ENCODE measurements at places on chromosomes 6 and 20. TPM values are rescaled to one million over a fixed set of nuclear protein-coding genes. Genes with fewer than 3 reads are reported as not detected.

GRCh38 chr6:17250237-17250636 lies 30.9 kb upstream of the RBM24 start:
- no peak for DNase-seq

- DNase-seq: peak; percentile 32
Measured at GRCh38 chr6:27505209-27506027, 32.5 kb upstream of the ZNF184 start.

The FNDC11 gene
- total RNA-seq: not detected

GRCh38 chr6:90068703-90069523 lies 174.6 kb downstream of the GJA10 start:
- DNase-seq: no peak

GRCh38 chr6:15259766-15260098 lies 13.9 kb downstream of the JARID2 start:
- DNase-seq: no peak

The SNAP25 gene
- not detected for total RNA-seq

DNA sequence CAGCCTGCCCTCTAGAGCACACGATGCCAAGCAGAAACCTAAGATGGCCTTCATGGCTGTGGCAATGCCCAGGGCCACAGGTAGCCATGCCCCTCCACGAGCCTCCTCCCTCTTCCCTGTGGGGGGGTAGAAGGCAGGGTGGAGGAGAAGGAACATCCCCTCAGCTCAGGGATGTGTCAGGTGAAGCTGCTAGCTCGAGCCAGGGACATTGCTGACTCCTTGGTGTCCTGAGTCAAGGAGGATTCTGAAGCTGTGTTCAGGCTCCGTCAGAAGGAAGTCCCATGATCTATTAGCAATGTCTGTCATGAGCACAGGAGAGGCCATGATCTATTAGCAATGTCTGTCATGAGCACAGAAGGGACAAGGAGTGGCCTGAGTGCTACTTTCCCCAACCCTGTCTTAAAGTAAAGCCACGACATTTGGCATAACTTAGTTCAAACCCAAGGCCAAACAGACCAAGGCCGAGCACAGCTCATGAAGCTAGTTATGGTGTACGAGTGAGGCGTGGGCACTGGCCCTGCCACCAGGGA lies 87.8 kb downstream of the BMP7 start:
- DNase-seq: no peak

GRCh38 chr6:121393731-121394505 lies 41.5 kb upstream of the GJA1 start:
- DNase-seq: no peak

DNA sequence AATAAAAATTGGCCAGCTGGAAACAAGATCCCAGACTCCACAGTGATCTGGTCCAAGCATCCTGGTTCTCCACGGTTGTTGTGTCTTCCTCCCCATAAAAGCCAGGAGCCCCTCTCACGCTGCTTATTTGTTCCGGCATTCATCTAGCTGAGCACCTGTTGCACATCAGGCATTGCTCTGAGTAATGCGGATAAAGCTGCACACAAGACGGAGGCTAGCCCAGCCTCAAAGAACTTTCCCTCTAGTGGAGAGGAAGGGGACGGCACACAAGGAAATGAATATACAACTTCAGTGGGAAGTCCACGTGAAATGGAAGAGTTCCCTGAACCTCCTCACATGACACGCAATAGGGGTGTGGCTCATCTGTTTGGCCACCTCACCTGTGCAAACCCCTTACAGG lies 30.3 kb upstream of the NXT1 start:
- no peak for DNase-seq

GRCh38 chr6:35177157-35177556 lies 36.0 kb upstream of the TCP11 start:
- no peak for DNase-seq

DNA sequence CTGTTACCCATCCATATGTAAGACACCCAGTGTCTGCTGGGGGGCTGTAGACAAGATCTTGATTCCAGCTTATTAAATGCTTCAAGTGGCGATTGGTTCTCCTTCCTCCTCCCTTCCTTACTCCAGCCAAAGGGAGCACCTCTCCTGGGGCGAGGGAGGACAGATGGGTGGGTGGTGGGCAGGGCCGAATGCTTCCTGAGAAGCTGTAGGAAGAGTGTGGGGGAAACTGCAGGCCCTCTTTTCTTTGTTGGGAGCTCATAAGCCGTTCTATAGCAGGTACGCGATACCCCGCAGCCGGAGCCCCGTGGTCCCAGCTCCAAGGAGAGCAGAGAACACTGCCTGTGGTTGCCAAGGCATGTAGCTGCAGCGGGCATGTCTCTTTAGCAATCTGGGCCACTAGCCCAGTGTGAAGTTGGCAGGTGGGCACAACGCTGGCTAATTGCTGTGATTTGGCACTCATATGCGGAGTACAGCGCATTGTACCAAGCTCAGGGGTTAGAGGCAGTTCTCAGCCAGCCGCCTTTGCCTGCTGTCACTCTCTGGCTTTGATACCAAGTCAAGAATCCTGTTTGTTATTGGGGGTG lies 14.7 kb upstream of the KCNG1 start:
- DNase-seq: no peak

DNA sequence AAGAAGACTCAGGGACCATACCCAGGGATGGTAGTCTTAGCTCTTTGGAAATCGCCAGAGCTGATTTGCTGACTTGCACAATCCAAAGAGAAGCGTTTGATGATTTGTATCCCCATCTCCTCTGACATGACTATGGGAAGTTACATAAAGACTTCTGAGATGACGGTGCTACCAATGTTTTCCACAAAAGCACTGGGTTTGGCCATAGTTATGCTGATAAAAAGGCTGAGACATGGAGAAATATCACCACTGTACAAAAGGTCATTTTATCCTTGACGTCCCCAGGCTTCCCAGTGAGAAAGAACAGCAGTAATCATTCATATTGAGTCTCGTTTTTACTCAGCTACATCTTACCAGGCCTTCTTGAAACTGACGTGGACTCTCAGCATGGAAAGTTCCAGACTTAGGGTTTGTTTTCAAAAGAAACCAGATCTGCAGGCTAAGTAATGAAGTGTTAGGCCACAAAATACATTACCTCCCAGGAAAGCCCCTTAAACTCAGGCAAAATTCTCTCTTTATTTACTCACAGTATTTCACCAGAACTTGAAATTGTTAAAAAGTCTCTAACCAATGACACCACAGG lies 370.3 kb upstream of the JARID2 start:
- no peak for DNase-seq

The NKX2-2 gene
- not detected for total RNA-seq

GRCh38 chr6:68010936-68011335 lies 624.1 kb upstream of the ADGRB3 start:
- DNase-seq: no peak

The HLA-DMB gene
- not detected for total RNA-seq

The ENPP4 gene
- total RNA-seq: 2.7 TPM

DNA sequence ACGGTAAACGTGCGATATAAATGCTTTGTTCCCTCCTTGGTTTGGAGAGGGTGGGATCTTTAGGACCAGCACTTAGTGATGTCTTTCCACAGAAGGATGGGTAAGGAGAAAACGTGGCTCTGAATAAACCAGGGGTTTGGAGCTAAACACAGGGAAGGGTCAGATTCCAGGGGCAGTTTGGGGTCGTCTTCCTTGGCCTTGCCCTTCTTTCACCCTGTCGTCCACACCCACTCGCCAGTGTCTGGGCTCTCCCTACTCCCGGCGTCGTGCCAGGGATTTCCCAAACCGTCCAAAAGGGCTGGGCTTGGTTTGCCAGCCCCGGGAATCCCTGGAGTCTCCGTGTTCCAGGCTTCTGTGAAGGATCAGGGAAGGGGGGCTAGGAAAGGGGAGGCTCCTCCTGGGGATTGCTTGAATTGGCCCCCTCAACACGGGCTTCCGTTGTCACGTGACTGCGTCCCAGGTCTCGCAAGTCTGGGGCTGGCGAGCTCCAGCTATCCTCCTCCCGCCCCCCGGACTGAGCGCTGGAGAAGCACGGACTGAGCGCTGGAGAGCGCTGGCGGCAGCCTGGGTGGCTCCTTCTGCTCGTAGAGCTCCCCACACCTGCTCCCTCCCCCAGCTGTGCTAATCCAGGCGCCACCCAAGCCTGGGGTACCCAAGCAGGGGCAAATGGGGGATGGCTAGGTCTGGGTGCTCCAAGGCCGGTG lies 9.4 kb upstream of the ARMC12 start:
- peak; percentile 59 for DNase-seq

GRCh38 chr20:23200413-23200812 lies 114.3 kb upstream of the CD93 start:
- no peak for DNase-seq

The ZBTB9 gene
- total RNA-seq: 11.4 TPM

The SSTR4 gene
- not detected for total RNA-seq

DNA sequence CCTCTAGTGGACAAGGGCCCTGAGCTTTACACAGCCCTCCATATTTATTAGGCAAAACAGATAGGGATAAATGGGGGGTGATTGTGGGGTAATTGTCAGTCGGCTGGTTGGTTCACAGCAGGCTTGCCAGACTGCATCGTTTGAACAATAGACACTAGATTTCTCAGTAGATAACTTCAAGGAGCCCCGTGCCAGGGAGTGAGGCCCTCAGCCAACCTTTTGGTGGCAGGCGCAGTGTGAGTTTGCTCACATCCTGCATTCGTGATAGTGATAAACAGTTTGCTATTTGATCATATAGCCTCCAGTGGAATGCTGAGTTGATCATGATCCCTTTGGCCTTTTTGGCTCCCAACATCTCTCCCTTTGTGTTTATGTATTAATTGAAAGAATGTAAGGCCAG lies 3.6 kb upstream of the ABHD12 start:
- DNase-seq: no peak

DNA sequence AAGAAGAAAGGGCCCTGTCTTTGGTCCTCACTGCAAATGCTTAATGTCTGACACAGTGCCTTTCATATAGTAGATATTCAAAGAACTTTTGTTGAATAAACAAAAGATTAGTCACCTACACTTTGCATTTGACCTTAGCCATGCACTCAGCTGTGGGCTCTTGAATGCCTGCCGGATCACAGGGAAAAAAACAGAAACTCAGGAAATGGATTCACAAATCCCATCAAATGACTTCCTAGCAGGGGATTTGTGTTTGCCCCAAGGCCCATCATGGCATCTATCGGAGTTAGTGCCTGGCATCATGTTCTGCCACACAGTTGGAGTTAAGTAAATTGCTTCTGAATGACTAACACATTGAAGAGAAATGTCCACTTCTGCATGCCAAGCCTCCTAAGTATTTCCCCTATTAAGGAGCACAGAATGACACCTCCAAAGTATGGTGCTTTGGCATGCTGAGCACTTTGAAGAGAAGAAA lies 72.3 kb upstream of the DST start:
- DNase-seq: no peak

DNA sequence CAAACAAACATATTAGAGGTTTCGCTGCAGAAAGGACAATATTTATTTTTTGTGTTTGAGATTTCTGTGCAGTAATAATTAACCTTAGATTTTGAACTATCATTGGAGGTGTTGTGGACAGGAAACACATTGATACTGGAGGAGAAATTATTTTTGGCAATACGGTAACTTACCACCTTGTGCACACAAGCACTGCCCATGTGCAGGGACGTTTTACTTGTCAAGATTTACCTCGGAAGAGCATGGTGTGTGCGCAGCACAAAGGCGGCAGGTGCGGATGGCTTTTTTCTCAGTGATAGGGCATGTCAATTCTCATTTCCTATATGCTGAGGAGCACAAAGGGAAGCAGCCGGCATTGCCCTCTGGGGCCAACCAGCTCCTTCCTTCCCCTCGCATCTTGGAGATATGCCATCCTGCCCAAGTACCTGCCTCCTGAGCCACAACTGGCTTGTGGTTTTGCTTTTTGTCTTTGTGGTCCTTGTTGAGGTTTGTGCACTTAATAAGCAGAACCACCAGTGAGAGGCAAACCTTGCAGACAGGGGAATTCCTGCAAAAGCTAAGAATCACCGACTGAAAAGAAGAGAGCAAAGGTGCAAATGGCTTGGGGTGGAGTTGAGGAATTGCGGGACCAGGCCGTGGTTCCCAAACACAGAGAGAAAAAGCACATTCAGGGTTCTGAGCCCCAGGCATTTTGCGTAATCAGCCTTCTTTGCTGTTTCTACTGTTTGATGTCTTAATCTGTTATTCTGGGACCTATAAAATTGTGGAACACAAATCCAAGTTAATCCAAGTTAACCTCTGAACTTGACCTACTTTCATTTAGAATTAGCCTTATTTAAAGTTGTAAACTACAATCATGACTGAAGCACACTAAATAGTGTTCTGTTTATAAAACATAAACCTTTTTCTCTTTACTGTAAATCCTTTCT lies 21.9 kb downstream of the SAMD5 start:
- peak; percentile 15 for DNase-seq

The TSBP1 gene
- not detected for total RNA-seq

The RIMS1 gene
- 3.4 TPM for total RNA-seq

The PKIG gene
- total RNA-seq: 29.5 TPM

DNA sequence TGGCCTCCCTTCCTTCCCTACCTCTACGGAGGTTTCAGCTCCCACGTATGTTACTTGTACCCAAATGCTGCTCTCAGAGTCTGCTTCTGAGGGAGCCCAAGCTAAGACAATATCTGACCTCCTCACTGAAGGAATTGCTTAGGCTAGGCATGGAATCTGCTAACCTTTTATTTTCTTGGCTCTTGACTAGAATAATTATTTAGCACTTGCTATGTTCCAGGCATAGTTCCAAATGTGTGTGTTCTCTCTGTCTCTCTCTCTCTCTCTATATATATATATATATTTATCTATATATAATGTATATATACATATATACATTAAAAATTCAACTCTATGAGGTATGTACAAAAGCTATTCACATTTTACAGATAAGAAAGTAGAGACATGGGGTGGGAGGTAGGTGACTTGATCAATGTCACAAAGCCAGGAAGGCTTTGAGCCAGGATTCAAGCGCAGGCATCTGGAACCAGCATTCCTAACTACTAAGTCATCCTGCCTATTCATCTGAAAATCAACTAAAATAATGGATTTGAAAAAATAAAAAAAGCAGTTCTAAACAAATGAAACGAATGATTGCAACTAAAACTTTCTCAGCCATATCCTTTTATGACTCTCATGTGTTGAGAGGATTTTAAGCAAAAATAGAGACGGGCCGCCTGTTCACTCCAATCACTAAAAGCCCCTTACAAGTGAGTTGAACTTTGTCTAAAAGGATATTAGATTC lies 189.7 kb upstream of the JAG1 start:
- DNase-seq: no peak

GRCh38 chr6:37187321-37188022 lies 17.5 kb downstream of the PIM1 start:
- DNase-seq: no peak

DNA sequence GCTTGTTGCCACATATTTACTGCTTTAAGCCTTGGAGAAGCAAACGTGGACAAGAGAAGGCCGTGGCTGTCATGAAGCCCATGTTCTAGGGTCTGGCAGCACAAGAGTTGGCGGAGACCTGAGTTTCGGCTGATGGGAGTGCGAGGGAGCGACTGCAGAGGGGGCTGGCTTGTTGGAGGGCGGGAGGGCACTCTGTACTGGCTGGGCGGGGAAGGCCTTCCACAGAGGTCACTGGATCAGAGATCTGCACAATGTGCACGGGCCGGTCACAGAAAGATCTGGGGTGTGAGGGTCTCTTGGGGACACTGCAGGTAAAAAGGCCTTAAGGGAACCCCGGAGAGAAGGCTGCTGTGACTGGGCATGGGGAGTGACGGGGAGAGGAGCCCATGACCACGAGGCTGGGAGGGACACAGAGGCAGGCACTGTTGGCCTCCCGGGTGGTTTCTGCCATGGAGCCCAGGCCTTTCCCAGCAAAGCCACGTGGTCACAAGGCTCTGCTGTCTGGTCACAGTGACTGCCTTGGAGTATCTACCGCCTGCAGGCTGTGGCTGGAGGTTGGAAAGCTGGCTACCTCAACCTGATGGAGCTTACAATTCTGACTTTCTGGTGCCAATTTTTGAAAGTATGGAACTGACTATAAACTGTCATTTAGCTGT lies 23.8 kb downstream of the FOXC1 start:
- DNase-seq: no peak

Data from Caco-2 (cell line).